ENCODE measurements at places on chromosomes 11 and 22. TPM values are rescaled to one million over a fixed set of nuclear protein-coding genes. Genes with fewer than 3 reads are reported as not detected.

DNA sequence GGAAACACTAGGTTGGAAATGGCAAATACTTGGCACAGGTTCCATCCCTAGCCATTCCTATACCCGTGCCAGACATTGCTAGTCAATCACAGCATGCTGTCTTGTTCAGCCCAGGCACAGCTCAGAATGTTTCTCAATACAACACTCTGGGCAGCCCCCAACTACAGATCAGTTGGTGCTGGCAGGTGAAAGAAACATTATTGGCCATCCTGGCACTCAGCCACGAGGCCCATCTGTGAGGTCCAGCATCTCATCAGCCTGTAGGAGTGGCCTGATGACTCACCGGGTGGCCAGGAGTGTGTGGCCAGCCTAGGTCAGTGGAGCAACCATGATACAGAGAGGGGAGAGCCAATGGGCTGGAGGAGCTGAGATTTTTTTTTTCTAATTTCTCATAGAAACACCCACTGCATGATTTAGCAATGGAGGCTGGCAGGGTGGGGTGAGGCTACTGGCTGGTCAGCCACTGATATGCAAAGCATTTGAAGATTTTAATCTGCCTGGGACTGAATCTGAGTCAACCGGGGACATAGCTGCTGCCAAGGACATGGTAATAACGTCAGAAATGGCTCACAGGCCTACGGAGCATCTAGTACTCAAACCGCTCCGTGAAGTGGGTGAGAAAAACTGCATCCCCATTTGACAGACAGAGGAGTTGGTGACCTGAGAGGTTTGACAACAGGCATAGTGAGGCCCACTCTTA, 5.4 kb downstream of the MYO18B start:
- no peak overlapping the region for H3K4me3 ChIP-seq
- no peak for DNase-seq
- no peaks in the 10 kb centered on the region for H3K27me3 ChIP-seq

- H3K27me3 ChIP-seq = no peaks in the 10 kb centered on the region
- H3K4me1 ChIP-seq = peaks cover 4% of the 10 kb centered on the region
- no peak overlapping the region for H3K27ac ChIP-seq
- no peak for DNase-seq
These were observed 6.4 kb downstream of the TSSC4 start for GRCh38 chr11:2406878-2407410.

DNA sequence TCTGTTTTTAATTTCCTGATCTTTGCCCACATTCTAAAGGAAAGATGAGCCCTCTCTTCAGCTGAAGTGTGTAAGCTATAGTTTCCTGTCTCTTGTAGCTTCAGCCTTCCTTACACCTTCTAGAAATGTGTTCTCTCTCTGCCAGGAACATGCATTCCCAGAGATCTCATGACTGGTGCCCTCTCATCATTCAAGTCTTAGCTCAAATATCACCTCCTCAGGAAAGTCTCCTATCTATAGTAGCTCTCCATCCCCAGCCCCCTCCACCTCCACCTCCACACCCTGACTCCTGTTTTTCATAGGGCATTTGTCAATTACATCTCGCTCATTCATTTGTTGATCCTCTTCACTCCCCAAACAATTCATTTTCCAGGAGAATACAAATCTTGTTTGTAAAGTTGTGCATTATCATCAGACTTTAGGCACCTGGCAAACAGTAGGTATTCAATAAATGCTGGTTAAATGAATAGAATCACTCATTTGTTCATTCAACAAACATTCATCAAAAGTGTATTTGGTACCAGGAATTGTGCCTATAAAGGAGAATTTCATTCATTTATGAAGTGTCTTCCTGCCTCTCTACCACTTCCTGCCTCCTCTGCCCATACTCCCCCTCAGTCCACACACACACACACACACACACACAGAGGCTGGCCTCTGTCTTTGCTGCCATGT, 160.3 kb downstream of the BBOX1 start:
- peaks cover 2% of the 10 kb centered on the region for H3K27me3 ChIP-seq
- no peak overlapping the region for H3K4me3 ChIP-seq
- H3K4me1 ChIP-seq = no peaks in the 10 kb centered on the region
- no peaks in the 10 kb centered on the region for H3K36me3 ChIP-seq
- DNase-seq = no peak

The MUC6 gene
- not detected for total RNA-seq

The AGBL2 gene
- total RNA-seq = 8.5 TPM

The CYB5R2 gene
- total RNA-seq = 0.55 TPM
